Lower lobe of right lung (tissue), 2 donors: ENCODE measurements at places on chromosomes 4 and X. TPM values are rescaled to one million over a fixed set of nuclear protein-coding genes. Genes with fewer than 3 reads are reported as not detected.

The STBD1 gene
- total RNA-seq: 5.5 TPM

The SULT1B1 gene
- 10.9 TPM for total RNA-seq

The PDLIM3 gene
- total RNA-seq: 18.4 TPM

DNA sequence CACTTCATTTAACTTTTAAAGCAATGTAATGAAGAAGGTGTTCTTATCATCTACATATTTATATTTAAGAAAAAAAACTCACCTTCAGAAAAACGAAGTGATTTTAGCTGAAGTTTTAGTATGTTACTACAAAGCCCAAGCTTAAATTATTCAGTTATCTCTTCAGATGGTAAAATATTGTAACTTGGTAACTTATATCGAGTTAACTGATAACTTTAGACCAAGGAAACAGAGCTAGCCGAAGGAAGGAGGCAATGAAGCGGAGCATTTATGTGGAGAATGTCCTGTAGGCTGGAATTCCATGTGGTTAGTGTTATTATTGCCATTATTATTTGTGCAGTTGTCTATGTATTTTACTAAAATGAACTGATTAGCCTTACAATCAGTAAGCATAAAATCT lies 1102.1 kb upstream of the LCORL start:
- no peak overlapping the region for H3K4me3 ChIP-seq
- H3K27me3 ChIP-seq: no peaks in the 10 kb centered on the region
- H3K36me3 ChIP-seq: no peaks in the 10 kb centered on the region
- no peaks in the 10 kb centered on the region for H3K4me1 ChIP-seq

GRCh38 chr4:188680004-188680666 lies 540.9 kb downstream of the TRIML1 start:
- no peaks in the 10 kb centered on the region for H3K4me1 ChIP-seq
- H3K27me3 ChIP-seq: no peaks in the 10 kb centered on the region
- no peak overlapping the region for H3K27ac ChIP-seq
- H3K36me3 ChIP-seq: no peaks in the 10 kb centered on the region
- no peak overlapping the region for H3K4me3 ChIP-seq
- no peak for DNase-seq

GRCh38 chr4:189385579-189385978 lies 555.1 kb upstream of the FRG1 start:
- H3K27me3 ChIP-seq: no peaks in the 10 kb centered on the region
- no peak overlapping the region for H3K4me3 ChIP-seq
- H3K27ac ChIP-seq: no peak overlapping the region
- H3K4me1 ChIP-seq: no peaks in the 10 kb centered on the region

- peaks cover 26% of the 10 kb centered on the region for H3K36me3 ChIP-seq
- H3K27ac ChIP-seq: no peak overlapping the region
- H3K4me1 ChIP-seq: no peaks in the 10 kb centered on the region
Observed at GRCh38 chr4:150278206-150278605, 200.0 kb downstream of the DCLK2 start.

- no peak for DNase-seq
- no peaks in the 10 kb centered on the region for H3K27me3 ChIP-seq
- H3K4me1 ChIP-seq: no peaks in the 10 kb centered on the region
- H3K27ac ChIP-seq: no peak overlapping the region
- no peaks in the 10 kb centered on the region for H3K36me3 ChIP-seq
Observed at GRCh38 chrX:152915541-152916241, 17.8 kb downstream of the ZNF185 start.

DNA sequence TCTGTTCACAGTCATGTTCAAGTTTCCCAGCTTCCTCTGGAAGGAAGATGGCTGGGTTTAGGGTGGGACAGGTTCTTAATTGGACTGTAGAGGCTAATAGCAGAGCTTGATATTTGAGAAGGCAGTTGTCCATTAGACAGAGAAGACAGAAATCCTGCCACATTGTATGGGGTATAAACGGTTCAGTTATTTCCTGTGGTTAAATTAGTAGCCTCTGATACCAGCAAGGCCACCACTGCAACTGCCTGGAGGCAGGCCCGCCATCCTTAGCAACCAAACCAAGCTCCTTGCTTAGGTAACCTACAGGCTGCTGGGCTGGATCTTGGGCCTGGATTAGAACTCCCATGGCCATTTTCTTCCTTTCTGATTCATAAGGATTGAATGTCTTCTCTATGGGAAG lies 1367.0 kb downstream of the PCDH7 start:
- no peaks in the 10 kb centered on the region for H3K27me3 ChIP-seq
- no peaks in the 10 kb centered on the region for H3K4me1 ChIP-seq
- H3K36me3 ChIP-seq: no peaks in the 10 kb centered on the region
- H3K27ac ChIP-seq: no peak overlapping the region

GRCh38 chr4:142582340-142582739 lies 263.8 kb downstream of the INPP4B start:
- H3K27ac ChIP-seq: no peak overlapping the region
- H3K36me3 ChIP-seq: no peaks in the 10 kb centered on the region
- H3K4me1 ChIP-seq: no peaks in the 10 kb centered on the region
- DNase-seq: no peak
- no peaks in the 10 kb centered on the region for H3K27me3 ChIP-seq

- DNase-seq: no peak
- H3K4me1 ChIP-seq: no peaks in the 10 kb centered on the region
- no peak overlapping the region for H3K4me3 ChIP-seq
- no peak overlapping the region for H3K27ac ChIP-seq
Observed at GRCh38 chr4:90209922-90210321, 82.7 kb downstream of the CCSER1 start.

GRCh38 chr4:154304679-154305078 lies 186.9 kb downstream of the DCHS2 start:
- no peak overlapping the region for H3K4me3 ChIP-seq
- no peaks in the 10 kb centered on the region for H3K4me1 ChIP-seq
- no peaks in the 10 kb centered on the region for H3K36me3 ChIP-seq
- no peak overlapping the region for H3K27ac ChIP-seq
- no peak for DNase-seq

DNA sequence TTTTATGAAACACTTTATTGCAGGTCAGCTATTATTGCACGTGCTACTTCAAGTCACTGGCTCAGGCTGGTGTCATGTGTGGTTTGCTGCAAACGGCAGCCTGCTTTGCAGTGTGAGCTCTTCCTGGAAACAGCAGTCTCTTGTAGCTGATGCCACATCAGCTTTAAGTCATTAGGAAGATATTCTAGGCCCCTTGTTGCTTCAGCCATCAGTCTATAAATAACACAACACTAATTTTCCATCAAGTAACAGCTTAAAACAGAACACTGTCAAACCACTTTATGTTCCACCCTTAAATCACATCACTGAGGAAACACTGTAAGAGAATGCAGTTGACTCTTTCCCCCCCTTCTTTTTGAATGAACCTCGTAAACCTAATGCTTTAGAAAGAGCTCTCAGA lies 93.8 kb downstream of the GATB start:
- H3K4me1 ChIP-seq: no peaks in the 10 kb centered on the region
- peaks cover 5% of the 10 kb centered on the region for H3K36me3 ChIP-seq
- no peak overlapping the region for H3K4me3 ChIP-seq
- DNase-seq: no peak

DNA sequence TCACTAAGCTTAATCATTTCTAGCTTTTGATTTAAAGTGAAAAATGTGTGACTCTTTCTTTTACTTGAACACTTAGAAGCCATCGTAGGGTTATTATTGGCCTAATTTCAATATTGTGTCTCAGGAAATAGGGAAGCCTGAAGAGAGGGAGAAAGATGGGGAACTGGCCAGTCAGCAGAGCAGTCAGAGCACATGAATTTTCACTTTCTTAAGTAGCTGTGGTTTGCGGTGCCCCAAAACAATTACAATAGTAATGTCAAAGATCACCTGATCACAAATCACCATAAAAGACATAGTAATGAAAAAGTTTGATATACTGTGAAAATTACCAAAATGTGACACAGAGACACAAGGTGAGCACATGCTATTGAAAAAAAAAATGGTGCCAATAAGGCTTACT lies 45.5 kb downstream of the CENPC start:
- no peak overlapping the region for H3K4me3 ChIP-seq
- DNase-seq: no peak
- H3K36me3 ChIP-seq: peaks cover 55% of the 10 kb centered on the region
- H3K4me1 ChIP-seq: no peaks in the 10 kb centered on the region
- no peaks in the 10 kb centered on the region for H3K27me3 ChIP-seq

DNA sequence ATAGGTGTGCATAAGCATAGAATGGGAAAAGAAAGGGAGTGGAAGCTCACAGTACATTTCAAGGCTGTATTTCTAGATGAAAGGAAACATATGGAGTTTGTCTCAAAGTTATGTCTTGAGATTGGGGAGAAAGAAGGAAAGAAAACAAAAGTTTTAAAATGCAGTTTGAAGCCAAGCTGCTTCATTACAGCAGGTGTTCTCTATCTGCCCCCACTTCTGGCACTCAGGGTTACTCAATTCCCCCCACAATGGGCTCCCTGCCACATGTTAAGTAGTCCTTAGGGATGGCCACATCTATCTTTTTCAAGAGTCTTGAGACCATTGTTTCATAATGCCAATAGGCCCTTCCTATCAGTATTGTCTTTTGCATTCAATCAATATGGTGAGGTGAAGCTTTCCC lies 367.4 kb upstream of the ANXA10 start:
- no peaks in the 10 kb centered on the region for H3K27me3 ChIP-seq
- no peak overlapping the region for H3K27ac ChIP-seq
- no peaks in the 10 kb centered on the region for H3K36me3 ChIP-seq
- no peaks in the 10 kb centered on the region for H3K4me1 ChIP-seq
- DNase-seq: no peak
